ENCODE measurements at places on chromosomes 4 and X. TPM values are rescaled to one million over a fixed set of nuclear protein-coding genes. Genes with fewer than 3 reads are reported as not detected.

TLR2 gene
- total RNA-seq = 0.29 TPM

NLGN3 gene
- total RNA-seq = 0.22 TPM

HS3ST1 gene
- 1.1 TPM for total RNA-seq

TMPRSS11F gene
- not detected for total RNA-seq

CFAP99 gene
- total RNA-seq = under 0.01 TPM

AP1AR gene
- total RNA-seq = 31.2 TPM

ASB5 gene
- 2.2 TPM for total RNA-seq

All from placental pericyte (primary cell).